ENCODE measurements at places on chromosomes 11 and 22.

DNA sequence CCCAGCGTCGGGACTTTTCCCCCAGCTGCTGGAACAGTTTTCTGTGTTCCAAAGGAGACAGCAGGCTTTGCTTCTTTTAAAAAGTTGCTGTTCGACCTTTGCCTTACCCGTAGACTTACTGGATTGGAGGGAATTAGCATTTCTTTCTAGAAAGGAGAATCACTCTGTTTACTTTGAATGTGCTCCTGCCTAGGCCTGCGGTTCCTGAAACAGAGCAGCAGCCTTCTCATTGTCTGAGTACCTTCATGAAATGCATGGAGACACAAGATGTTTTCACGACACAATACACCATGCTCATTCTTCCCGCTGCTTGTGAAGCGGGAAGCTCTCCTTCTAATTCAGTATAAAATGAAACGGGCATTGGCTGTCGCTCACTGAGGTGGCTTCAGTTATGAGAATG is 196.2 kb downstream of the TBC1D22A start:
- DNase-seq: no peak

- no peak for DNase-seq
Measured at GRCh38 chr11:108872781-108873291, 208.0 kb downstream of the DDX10 start.

DNA sequence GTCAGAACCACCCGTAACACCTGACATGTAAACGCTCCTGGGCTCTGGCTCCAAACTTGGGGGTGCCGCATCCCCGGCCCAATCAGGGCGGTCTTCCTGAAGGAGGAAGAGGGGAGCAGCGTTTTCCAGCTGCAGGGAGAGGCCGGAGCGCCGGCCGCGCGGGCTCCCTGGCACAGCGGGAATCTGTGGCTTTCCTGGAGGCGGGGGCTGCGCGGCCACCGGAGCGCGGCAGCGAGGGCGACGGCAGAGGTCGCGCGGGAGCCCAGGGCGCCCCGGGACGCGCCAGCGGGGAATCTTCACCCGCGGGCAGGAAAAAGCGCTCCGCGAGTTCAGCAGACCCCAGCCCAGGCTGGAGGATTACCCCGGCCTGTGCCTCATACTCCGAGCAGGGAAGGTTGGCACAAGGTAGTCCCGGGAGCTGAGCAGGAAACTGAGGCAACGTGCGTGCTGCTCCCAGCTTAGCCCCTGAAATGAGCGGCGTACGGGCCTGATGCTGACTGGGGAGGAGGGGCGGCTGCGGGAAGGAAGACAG is 600 bp upstream of the ESAM start:
- DNase-seq: no peak

DNA sequence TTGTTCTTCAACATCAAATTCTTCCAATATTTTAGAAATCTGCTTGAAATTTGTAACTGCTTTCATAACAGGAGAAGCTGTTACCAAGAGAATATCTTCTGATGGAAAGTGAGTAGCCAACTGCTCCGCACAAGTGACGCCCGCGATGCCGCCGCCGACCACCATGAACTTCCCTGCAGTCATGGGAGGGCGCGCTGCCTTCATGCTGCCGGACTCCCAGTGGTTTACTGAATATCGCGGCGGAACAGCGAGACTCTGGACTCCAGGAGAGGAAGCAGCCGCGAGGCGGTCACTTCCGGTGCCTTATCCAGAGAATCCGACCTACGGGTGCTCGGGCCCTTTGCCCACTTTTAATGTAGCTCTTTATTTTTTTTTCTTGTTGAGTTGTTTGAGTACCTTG is 190.6 kb downstream of the GUCY1A2 start:
- no peak for DNase-seq

DNA sequence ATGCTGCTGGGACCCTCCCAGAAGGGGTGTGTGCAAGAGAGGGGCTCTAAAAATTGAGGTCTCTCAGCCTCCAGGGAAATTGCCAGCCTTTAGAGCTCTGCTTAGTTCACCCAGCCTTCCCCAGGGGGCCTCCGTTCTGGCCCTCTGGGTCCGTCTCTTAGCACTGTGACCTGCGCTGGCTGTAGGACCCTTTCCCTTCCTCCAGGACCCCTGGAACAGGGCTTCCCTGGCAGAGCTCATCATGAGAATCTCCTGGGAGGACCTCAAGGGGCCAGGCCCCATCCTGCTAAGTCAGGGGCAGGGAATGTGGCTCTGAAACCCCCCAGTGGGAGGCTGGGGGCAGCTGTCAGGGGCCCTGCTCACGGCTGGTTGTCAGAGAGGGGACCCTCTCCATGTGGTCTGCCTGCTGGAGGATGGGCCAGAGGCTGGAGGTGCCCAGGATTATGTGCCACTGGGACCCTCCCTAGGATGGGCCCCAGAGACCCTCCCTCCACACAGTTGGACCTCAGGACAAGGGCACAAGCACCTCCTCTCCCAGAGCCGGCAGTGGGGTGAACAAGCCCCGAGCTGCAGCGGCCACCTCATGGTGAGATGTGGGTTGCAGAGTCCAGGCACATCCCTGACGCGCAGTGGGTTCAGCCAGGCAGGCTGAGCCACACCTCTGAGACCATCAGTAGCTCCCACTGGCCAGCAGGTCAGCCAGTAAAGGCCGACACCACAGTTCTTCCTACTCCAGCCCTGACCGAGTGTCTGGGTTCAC is 27.1 kb upstream of the GAL start:
- no peak for DNase-seq

- no peak for DNase-seq
Measured at GRCh38 chr11:65854161-65854592, 3.8 kb downstream of the CFL1 start.

- no peak for DNase-seq
Measured at GRCh38 chr11:46900091-46900746, 18.1 kb downstream of the LRP4 start.

GRCh38 chr11:83241291-83241946 is 44.7 kb downstream of the CCDC90B start:
- no peak for DNase-seq

DNA sequence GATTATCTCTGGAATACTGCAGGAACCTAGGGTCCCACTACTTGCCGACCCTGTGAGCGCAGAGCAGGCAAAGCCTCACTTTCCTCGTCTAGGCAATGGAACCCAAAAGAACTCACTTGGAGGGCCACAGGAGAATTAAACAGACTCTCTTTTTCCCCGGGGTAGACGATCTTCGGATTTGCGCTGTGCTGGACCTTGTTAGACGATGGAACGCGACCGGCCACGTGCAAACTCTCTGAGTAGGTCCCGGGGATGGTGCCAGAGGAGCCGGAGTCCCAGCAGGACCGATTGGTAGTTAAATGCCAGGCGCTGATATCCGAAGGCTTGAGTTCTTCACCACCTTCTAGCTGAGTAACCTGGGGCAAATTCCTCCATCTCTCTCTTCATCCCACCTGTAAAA is 1.0 kb upstream of the SLC1A2 start:
- DNase-seq: no peak

- DNase-seq: no peak
Measured at GRCh38 chr22:29456211-29456671, 17.9 kb downstream of the RFPL1 start.

GRCh38 chr11:119814766-119815165 is 85.8 kb upstream of the NECTIN1 start:
- no peak for DNase-seq

DNA sequence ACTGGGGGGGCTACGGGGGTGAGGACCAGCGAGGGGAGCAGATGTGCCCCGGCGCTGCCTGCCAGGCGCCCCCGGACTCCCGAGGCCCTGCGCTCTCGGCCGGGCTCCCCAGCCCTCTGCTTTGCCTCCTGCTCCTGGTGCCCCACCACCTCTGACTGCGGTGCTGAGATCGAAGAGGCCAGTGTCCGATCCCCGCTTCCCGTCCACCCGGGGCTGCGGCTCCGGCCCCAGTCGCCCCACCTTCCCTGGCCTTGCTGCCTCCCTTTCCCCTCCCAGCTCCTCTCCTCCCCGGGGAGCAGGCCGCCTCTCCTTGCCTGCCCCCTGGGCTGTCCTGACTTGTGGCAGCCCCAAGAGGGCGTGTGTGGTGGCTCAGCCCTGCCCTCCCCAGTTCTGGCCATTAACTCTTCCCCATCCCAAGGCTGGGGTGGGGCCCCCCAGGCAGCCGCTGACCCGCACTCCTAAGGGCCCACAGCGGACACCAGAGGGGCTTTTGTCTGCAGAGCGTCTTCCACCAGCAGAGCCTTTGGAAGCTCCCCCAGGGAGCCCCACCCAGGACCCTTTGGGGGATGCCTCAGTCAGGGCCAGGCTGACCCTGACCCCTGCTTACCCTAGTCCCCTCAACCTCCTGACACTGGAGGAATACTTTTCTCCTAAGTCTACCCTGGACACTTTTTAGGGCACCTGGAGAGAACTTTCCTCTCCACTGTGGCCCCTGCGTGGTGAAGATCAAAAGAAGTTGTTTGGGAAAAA is 16.6 kb downstream of the RTN4RL2 start:
- DNase-seq: peak; percentile 20

GRCh38 chr11:59199546-59200422 is 12.9 kb downstream of the MPEG1 start:
- no peak for DNase-seq

DNA sequence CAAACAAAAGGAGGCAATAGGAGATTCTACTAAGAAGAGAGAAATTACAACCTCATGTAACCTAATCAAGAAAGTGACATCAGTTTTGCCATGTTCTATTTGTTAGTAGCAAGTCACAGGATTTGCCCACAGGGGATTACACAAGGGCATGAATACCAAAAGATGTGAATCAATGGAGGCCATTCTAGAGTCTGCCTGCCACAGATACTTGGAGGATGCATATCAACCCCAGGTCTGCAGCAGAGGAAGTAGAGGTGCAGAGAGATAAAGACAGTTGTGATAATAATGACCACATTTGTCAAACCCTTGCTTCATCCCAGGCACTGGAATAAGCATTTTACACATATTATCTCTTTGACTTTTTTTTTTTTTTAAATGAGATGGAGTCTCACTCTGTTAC is 2.4 kb upstream of the ASCC2 start:
- DNase-seq: no peak

Measured in activated CD4-positive, alpha-beta T cell treated with anti-CD3 and anti-CD28 coated beads, Interleukin-2, amount 50 U/mL, for 4 hours (primary cell).